ENCODE measurements at places on chromosomes 11 and 22.

- no peak for DNase-seq
These were observed 183.2 kb upstream of the NECTIN1 start for GRCh38 chr11:119912229-119912628.

DNA sequence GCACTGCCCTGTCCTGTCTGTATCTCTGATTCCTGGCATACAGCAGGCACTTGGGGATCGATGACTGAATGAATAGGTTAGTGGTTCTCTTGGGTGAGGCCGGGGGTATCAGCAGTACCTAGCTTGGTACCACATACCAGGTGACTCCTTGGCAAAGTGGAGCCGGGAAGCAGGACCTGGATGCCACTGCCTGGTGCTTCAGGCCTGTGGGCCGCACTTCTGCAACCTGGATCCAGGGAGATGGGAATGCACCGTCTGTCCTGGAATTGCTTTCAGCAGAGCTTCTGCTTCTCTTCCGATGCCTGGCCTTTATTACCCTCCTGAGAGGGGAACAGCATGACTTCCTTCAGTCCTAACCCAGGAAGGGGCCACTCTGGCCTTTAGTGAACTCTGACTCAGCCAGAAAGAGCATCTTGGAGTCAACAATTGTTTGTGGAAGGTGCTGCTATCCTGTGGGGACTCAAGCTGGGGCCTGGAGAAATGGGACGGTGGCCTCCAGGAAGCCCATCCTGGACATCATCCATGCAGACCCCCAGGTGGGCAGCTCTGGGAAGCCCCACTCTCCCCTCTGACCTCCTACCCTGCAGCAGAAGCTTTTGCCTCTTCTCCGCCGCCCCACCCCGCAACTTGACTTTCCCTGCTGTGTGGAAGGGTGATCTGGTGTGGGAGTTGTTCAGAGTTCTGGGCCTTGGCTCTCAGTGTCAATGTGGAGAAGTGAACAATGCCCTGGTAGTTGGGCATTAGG lies 5.1 kb downstream of the CD82 start:
- no peak for DNase-seq

- DNase-seq: no peak
These were observed 366.4 kb downstream of the CASP12 start for GRCh38 chr11:104531894-104532293.

- DNase-seq: no peak
These were observed 103.2 kb downstream of the ZBTB16 start for GRCh38 chr11:114162719-114163123.

- no peak for DNase-seq
These were observed 313.0 kb downstream of the BRD1 start for GRCh38 chr22:49514641-49515040.

DNA sequence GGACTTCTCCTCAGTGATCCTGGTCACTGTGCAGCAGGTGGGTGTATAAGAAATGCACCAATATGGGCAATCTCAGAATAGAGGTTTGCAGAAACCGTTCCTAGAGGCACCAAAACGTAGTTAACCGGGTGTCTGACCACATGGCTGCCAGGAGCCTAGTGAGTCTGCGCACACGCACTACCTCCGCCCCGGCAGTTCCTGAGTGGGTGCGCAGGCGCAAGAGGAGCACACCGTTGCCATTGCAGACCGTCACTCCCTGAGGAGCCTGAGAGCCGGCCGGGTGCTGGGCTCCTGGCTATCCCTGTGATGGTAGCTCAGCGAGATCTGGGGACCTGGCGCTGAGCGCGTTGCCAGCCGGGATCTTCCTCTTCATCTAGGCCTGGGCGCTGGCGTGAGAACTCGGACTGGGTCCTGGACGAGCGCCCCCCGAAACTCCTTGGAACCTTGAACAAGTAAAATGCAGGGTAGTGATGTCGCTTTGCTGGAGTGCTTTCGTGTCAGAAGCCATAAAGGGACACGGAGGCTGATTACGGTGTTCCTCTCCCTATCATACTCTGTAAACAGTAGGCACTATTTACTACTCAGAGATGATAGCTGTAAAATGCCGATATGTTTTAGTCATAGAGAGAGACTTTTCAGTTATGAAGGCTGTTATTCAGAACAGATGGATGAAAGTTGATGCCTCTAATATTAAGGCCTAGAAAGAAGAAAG lies at the start of gene MS4A13:
Gene MS4A13 (plus strand): TSS at position 249 of the 712 bp plus-strand sequence. CDS start 2,692 bp downstream, outside the sequence.
- no peak for DNase-seq

DNA sequence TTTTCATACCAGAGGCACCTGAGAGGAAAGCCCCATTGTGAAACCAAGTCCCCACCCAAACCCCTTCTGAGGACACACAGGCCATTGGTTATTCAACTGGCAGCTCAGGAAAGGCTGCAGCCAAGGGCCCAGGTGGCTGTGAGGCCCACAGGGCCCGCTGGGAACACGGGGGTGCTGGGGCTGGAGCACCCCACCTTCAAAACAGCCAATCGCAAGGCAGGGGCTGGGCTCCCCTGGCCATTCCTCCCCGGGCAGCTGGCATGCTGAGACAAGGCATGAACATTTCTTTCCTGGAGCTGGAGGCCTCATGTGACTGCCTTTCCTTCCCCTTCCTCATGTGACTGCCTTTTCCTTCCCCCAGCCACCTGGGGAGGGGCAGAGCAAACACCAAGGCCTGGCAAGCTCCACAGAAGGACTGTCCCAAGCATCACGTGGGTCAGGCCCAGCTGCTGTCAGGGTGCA lies 76.9 kb downstream of the PIWIL3 start:
- DNase-seq: no peak
